Transverse colon (tissue), 4 donors: ENCODE measurements at places on chromosomes 11 and 22.

DNA sequence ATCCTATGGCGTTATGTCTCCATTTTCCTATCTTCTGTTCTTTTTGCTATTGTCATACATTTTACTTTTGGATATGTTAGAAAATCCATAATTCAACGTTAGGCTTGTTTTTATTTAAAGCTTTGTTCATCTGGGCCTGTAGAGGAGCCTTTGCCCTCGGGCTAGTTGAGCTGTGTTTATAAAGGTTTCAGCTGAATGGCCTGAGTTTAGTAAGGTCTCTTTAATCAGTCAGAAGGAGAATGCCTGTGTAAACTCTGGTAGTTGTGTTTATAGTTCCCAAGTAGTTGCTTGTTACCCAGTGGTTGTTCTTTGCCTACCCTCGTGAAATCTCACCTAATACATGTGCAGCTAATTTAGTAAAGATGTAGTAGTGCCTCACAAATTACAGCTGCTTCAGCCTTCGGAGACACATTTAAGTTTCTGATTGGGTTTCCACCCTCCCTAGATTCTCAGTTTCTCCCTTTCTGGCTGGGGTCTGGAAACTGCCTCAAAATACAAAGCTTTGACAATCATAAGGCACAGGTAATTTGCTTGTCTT lies 33.1 kb downstream of the MTMR3 start:
- no peak for DNase-seq

- DNase-seq = no peak
These were observed 371.1 kb downstream of the SOX6 start for GRCh38 chr11:15985127-15985859.

DNA sequence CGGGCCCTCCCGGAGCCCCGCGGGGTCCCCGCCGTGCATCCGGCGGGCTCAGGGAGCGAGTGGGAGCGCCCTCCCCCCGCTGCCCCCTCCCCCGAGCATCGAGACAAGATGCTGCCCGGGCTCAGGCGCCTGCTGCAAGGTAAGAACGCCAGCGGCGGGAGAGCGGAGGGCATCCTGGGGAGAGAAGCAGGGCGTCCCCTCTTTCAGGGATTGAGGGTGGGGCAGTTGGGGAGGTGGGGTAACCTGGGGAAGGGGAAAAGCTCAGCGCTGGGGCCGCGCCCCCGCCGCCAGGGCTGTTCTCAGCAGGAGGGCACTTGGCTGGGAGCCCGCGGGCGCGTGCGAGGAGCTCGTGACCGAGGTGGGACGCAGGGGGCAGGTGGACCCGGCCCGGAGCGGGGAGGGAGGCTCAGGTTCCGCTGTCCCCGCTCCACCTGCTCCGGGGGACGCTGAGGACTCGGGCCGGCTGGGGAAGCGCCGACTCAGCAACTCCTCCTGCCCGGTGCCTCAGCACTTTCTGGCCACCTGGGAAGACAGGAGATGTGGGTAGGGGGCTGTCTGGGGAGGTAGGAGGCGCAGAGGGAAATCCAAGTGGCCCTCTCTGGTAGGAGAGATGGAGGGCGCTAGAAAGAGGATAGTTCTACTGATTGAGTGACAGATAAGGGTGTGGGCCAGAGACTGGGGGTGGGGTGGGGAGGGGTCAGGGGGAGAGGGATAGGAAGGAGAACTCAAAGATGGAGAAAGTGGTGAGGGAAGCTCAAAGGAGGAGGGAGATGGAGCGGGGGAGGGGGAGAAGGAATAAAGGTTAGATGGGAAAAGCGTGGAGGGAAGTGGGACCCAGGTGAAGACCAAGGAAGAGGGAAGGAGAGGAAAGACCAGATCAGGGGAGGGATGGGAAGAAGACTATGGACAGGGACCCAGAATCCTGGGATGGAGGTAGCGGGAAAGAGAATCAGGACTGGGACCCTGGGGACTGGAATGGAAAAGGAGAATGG lies 726 bp downstream of the RTN4RL2 start:
- DNase-seq = no peak

DNA sequence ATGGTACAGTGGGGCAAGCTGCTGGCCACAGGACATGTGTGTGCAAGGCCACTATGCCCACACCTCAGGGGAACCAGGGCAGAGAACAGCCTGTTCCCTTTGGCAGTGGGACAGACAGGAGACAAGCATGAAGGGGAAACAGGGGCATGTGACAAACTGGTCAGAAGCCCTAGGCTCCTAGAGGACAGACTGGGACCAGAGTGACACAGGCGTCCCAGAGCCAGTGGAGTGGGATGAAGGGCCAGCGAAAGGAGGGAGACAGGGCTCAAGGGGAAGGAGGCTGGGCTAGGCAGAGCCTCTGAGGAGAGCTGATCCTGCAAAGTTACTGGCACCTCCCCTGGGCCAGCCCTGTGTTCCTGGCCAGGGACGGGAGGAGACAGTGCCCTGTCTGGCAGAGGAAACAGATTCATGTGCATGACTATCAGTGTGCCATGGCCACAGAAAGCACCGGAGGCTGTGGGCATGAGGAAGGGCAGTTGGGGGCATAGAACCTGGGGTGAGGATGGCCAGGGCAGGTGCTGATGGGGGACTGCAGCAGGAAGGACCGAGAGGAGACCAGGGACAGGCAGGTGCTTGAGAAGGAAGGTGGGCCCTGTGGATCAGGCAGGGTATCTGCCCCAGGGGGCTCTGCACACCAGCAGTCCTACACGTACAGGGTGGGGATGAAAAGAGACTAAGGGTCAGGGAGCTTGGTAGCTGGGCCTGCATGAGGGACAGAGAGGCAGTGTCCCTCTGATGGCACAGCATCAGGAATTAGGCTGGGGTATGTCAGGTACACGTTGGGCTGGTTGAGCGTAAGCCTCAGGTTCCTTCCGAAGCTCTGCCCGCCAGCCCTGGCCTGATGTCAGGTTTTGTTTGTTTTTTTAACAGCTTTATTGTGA lies 9.8 kb downstream of the DERL3 start:
- DNase-seq = no peak

DNA sequence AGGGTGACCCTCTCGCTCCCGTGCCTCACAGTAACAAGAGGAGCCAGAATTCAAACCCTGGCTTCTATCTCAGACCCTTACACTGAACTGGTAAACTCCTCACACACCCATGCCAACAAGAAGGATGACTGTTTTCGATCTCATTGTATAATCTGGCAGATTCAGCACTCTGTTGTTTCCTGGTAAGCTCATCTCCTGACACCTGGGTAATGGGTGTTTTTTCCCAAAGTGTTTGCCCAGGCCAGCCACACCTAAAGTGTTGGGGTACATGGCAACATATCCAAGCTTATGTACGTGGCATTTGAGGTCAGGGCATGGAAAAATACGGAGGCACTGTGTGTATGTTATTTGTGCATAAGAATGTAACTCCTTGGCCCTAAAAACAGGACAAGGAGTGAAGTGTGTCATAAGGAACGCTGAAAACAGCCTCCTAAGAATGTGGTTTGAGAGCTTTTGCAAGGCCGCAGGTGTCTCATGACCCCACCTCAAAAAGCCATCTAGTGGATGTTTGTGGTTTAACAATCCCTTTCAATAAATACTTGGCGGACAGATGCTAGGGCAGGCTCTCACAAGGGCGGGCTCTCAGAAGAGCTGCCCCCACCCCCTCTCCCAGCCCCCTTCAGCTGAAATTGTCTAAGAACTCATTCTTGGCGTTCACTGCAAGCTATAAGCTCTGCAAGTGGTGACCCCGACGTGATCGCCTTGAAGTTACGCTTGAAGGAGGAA lies at the start of gene MS4A15:
Gene MS4A15, plus strand, starts transcription at position 561 of the 726 bp plus-strand sequence. CDS start 6,867 bp downstream, outside the sequence.
- DNase-seq = no peak

- no peak for DNase-seq
These were observed 811.0 kb upstream of the CCDC90B start for GRCh38 chr11:84097186-84097585.

DNA sequence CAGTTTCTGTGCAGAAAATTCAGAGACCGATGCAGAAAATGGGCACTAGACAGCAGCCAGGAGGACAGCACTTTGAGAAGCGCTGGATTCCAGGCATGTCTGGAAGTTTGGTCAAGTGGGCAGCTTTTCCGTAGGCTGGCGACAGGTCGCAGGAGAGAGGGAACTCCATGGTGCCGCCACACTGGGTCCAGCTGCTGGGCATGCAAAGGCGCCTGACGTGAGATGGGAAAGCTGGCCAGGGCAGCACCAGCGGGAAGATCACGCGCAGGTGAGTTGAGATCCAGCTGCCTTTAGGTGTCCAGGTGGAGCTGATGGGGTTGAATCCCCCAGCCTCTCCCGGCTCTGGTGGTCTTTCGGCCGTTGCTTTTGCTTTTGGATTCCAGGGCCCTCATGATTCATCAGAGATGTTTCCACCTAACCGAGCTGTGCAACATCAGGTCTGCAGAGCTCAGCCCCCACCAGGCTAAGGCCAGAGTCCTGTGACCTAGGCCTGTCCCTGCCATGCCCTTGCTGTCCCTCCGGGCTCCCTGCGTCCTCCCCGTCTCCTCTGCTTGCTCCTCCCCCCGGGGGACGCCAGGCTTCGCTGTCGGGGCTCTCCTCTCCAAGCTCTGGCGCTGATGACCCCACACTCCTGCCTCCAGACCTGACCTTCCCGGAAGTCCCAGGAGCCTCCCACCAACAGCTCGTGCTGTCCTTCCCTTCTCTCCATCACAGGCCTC lies 1001.7 kb downstream of the BRD1 start:
- no peak for DNase-seq

- DNase-seq = no peak
These were observed 936 bp downstream of the CECR2 start for GRCh38 chr22:17370026-17370765.

DNA sequence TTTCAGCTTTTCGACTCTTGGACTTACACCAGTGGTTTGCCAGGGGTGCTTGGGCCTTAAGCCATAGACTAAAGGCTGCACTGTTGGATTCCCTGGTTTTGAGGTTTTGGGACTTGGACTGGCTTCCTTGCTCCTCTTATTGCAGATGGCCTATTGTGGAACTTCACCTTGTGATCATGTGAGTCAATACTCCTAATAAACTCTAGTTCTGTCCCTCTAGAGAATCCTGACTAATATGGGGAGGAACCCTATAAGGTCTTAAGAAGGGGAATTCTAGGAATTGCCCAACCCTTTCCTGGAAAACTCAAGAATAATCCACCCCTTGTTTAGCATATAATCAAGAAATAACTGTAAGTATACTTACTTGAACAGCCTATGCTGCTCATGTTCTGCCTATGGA lies 491.8 kb downstream of the TMEM135 start:
- no peak for DNase-seq

- DNase-seq = no peak
These were observed 12.2 kb upstream of the IFITM3 start for GRCh38 chr11:332651-333480.

- no peak for DNase-seq
These were observed 7.3 kb downstream of the OAF start for GRCh38 chr11:120217941-120218694.
